ENCODE measurements at places on chromosomes 1 and 21.
A peak's percentile ranks its signal among the peaks of the same experiment; 100 is the strongest.

GRCh38 chr21:31476263-31477022 lies 132.4 kb upstream of the TIAM1 start:
- no peak for DNase-seq

- DNase-seq: no peak
Measured at GRCh38 chr1:63679076-63679475, 85.9 kb downstream of the PGM1 start.

GRCh38 chr21:14526199-14526598 lies 19.9 kb downstream of the SAMSN1 start:
- DNase-seq: no peak

DNA sequence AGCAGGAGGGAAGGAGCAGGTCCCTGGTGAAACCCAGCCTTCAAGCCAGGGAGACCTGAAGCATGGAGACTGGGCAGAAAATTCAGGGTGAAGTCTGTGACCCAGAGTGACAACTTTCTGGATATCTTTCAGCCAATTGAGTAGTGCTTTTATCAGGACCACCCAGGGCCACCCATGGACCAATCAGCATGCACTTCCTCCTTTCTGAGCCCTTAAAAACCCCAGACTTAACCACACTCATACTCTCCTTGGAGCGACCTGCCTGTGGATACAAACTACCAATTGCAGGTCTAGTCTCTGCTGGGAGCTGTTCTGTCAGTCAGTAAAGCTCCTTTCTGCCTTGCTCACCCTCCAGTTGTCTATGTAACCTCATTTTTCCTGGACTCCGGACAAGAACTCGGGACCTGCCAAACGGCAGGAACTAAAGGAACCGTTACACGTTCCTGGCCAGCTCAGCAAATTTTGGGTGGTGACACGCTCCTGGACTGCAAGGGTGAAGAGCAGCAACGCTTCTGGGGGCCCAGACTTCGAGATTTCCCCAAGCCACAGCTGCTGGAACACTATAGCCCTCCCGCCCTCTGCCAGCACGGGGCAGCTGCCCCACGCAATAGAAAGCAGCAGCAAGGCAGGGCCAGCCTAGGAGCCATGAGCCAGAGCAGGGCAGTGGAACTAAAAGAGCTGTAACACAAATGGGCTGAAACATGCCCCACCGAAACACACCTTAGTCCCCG lies 1183.4 kb downstream of the AMY1C start:
- no peak for DNase-seq

GRCh38 chr1:92817986-92818764 lies 13.7 kb upstream of the RPL5 start:
- DNase-seq: no peak

GRCh38 chr1:239998312-239998649 lies 93.4 kb upstream of the FMN2 start:
- no peak for DNase-seq

- DNase-seq: no peak
Measured at GRCh38 chr21:19785941-19786340, 1212.3 kb upstream of the NCAM2 start.

DNA sequence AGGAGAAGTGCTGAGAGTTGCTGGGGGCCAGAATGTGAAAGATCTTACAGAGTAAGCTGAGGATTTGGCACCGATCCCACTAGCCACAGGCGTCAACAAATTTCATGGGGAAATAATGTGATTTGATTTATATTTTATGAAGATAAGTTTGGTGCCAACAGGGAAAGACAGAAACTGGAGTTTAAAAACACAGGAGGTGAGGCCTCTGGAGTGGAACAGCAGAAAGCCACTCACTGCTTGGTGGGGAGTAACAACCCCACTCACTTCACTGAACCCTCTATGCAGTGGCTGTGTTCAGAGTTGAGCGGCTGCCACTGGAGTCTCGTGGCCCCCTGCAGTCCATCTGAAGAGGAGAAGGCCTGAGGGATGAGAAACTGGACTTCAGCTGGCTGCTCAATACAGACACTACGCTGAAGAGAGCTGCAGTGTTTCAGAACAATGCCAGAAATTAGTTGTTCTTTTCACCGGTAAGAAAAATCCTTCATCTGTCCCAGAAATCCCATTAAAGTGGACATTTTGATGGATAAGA lies 48.0 kb upstream of the RXRG start:
- DNase-seq: no peak

DNA sequence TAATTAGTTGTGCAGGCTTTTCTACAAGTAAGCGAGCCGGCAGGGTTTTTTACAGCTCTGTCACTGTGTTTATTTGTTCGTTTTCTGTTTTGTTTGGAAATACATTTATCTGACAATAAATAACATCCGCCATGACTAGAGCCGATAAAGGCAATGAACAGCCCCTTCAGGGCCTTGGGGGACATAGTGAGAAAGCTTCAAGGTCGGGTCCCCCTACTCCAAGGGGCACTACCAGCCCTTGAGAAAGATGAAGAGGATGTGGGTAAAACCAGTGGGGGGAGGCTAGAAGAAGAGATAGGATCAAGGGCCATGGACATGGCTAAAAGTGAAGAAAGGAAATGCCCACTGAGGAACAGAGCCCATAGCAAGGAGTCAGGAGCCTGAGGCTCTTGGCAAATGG lies 38.5 kb upstream of the CTTNBP2NL start:
- DNase-seq: no peak

DNA sequence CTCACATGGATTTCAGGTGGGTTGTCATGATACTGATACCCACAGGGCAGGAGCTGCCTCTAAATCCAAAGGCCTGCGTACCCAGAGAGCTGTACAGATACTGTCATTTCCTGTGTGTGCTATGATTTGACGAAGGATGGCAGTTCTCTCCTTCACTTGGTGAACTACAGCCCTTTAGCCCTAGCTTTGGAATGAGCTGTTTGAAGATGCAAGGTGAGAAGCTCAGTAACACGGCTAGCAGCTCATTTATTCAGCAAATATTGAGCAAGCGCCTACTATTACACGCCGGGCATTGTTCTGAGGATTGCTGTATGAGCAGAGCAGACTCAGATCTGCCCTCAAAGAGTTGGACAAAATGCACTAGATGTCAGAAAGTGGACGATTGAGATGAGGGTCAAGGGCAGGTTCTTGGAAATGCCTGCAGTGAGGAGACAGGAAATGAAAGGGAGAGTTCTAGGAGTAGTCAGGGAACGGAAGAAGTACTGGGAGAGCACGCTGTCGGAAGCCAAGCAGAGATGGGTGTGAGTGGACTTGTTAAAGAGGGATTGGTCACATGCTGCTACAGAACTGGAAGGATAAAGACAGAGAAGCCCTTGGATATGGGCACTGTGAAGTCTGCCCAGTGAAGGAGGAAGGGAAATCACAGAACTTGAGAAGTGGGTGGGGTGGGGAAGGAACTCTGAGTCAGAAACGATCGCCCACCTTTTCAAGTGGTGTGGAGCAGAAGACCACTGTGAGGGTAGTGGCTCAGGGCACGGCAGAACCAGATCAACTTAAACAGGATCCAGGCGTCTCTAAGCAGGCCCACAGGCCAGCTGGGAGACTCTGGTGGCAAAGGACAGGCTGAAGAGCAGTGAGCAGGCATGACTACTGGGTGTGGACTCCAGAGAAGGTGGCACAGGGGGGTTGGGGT lies 7.1 kb downstream of the PTGFRN start:
- no peak for DNase-seq

DNA sequence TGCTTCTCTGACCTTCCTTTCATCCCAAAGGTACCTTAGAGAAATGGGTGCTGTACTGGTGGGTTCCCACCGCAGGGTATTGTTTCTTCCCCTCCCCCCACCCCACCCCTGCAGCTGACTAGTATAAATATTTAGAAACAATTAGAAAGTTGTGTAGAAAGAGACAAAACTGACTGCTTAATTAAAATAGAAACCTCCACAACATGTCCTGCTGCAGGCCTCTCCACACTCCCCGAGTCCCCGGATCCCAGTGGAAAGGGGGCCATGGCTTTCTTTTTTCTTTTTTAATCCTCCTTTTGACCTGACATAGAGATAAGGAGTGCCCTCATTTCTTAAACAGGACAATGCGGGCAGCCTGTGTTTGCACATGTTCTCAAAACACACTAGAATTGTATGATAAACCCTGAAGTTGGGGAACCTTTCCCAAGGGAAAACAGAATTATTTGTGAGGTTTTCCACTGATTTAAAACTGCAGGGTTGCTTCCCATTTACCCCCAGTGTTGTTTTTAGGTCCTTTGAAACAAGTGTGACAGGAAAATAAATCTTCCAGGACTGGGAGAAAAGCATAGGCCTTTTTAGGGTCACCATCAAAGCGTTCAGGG lies 1.7 kb downstream of the RHOU start:
- no peak for DNase-seq

GRCh38 chr1:175449306-175449705 lies 256.7 kb upstream of the KIAA0040 start:
- no peak for DNase-seq

DNA sequence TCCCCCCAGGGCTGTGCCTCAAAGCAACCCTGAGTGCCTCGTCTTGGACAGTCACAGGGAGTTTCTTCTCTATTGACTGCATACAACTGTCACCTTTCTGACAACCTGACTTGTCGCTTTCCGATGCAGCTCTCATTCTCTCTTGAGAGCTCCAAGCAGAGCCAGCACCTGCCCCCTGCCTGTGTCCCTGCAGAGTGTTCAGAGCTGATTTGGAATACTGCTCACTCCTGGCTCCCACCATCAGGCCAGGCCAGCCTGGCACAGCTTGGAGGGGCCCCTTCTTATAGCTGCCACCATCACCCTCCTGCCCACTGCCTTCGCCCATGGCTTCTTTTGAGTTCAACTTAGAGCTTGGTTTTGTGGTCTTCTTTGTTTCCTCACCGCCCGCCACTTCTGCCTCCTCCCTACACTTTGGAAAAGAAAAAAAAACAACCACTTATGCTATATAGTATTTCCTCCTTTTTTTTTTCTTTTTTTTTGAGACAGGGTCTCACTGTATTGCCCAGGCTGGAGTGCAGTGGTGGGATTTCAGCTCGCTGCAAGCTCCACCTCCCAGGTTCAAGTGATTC lies 12.3 kb downstream of the NCF2 start:
- DNase-seq: peak; percentile 26

DNA sequence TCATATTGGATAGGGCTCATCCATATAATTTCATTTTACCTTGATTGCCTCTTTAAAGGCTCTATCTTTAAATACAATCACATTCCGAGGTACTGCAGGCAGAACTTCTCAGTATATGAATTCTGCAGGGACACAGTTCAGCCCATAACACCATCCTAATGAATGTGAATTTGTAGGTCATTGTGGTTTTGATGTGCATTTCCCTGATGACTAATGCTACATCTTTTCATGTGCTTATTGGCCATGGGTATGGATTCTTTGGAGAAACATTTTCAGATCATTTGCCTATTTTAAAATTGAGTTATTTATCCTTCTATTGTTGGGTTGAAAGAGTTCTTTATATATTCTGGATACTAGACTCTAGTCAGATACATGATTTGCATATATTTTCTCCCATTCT lies 9.6 kb upstream of the RPS6KC1 start:
- DNase-seq: no peak

DNA sequence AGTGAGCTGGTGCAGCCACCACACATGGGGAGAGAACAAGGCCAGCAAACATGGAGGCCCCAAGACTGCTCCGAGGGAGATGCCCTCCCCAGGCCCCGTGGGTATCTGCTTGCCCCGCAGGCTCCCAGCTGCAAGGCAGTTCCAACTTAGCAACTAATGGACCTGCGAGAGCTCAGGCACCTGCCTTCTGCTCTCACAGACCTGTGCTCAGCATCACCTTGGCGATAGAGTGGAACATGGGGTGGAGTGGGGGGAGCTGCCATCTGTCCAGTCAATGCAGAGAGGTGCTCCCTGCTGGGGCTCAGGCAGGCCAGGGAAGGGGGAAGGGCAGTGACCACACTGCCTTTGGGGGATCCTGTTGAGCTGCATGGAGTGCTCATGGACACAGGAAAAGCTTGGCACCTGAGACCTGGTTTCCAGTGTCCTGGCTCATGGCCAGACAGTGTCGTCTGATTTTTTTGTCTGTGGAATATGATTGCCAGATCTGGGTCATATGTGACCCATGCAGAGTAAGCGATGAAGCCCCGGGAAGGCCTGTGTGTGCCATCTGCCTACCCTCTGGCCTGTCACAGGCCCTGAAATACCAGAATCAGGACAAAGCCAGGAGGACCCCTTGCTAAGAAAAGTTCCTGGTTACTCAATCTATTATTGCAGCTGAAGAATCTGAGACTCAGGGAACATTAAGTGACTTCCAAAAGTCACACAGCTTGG lies 39.9 kb upstream of the TENT5C start:
- DNase-seq: no peak

DNA sequence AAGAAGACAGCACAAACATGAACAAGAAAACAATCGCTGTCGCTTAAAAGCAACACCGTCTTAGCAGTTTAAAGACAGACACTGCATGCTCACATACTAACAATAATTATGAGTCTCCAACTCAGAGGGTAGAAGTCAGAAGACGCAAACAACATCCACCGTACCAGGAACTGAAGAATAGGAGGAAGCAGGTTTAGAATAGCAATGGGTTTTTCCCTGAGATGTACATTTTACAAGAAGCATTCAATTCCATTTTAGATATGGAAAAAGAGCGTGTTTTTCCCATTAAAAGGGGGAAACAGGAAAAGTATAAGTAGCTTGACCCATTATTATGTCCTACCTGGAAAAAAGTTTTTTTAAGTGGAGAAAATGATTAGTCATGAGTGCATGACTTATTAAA lies 34.5 kb upstream of the KCNE1 start:
- no peak for DNase-seq

- no peak for DNase-seq
Measured at GRCh38 chr1:113372546-113372945, 17.8 kb upstream of the MAGI3 start.

- DNase-seq: no peak
Measured at GRCh38 chr1:175225805-175226129, 33.2 kb upstream of the KIAA0040 start.

DNA sequence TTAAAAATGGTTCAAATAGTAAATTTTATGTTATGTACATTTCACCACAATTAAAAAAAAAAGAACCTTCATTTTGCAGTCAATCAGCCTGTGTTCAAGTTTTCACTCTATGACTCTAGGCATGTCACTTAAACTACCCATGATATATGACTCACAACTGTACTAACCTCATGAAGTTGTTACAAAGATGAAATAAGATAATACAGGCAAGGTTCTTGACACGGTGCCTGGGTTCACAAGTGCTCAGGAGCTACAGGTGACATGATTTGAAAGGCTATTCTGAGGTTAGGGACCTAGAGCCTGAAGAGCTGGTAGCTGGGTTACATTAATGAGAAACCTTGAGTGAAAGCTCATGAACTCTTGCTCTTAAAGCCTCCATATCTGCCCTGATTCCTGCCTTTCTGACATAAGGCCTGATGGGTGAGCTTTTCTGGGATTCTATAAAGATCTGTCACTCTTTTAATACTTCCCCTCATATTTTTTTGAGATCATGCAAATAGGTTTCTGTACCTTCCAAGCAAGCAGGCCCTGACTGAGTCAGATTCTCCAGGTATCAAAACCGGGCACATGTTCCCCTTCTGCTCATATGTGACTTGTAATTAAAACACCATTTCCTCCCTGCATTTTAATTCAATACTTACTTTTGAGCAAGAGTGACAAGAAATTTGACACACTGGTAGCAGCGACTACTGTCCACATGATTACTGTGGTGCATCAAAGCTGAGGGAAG lies 34.0 kb downstream of the PCSK9 start:
- DNase-seq: no peak

GRCh38 chr1:155093911-155094621 lies 15.4 kb downstream of the EFNA3 start:
- DNase-seq: no peak

- no peak for DNase-seq
Measured at GRCh38 chr21:29453511-29453910, 154.8 kb downstream of the BACH1 start.
